ENCODE measurements at places on chromosomes 2 and 18.

DNA sequence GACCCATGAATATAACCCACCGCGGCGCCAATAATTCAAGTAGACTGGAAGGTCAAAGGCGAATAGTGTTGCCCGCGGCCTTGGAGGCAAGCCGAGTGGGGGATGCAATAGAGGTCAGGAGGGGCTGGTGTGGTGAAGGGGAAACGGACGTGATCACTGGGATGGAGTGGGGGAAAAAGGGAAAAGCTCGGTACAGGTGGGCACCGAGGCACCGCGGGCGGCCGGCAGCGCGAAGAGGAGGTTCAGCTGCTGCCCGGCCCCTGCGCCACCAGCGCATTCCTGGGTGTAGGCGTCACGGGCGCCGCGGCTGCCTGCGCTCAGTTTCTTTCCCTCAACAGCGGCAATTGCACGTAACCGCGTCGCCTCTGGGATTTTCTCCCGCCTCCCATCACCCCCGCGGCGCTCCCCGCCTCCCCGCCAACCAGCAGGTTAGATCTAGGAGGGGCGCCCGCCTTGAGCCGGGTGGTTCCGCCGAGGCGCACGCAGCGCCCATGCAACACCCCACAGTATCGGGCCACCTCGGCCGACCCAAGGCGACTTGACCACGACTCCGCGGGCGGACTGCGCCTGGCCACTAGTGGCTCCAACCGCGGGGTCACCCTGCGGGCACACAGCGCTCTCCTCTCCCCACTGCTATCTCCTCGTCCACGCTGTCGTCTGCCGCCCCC, 1.5 kb downstream of the RND3 start:
- no peak for DNase-seq

DNA sequence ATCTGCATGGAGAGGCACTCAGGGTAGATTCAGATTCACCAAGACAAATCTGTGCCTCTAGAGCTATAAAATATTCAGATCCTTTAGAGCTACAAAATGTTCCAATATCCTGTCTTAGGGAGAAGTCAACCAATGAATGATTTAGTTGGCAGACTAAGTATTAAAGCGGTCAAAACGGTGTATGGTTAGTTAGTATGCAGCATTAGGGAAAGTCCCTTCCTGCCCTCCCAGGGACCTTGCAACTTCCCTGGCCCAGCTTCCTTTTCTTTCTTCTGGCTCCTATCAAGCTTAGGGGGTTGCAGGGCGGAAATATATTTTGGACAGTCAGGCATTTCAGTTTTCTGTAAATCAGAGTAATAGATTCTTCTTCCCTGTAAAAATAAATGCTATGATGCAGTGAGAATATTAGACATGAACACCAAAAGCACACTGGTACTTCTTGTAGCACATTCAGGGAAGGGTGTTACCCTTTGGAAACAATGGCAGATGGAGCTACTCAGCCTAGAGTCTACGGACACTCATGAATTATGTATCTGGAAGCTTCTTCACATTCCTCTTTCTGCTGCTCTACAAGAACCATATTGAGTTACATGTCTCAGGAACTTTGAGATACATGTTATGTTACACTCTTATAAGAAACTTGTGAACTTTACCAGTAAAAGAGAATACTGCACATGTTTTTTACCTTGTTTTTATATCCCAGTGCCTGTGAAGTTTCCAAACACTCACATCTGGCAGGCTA, 45.7 kb downstream of the CCDC93 start:
- DNase-seq: no peak

- no peak for DNase-seq
Measured at GRCh38 chr18:32299484-32299883, 109.6 kb downstream of the MEP1B start.

GRCh38 chr2:117523267-117523666, 291.2 kb upstream of the DDX18 start:
- DNase-seq: no peak

DNA sequence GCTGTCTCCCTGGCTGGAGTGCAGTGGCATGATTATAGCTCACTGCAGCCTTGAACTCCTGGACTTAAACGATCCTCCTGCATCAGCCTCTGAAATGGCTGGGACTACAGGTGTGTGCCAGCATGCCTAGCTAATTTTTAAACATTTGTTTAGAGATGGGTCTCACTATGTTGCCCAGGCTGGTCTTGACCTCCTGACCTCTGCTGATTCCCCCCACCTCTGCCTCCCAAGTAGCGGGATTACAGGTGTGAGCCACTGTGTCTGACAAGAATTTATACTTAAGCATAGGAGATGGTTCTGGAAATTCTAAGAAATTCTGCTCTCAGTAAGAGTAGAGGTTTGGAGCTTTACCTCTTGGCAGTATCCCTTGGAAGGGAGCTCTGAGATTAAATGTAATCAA, 18.2 kb downstream of the MTHFD2 start:
- no peak for DNase-seq

GRCh38 chr18:39555496-39555895, 1989.9 kb upstream of the CELF4 start:
- DNase-seq: no peak

DNA sequence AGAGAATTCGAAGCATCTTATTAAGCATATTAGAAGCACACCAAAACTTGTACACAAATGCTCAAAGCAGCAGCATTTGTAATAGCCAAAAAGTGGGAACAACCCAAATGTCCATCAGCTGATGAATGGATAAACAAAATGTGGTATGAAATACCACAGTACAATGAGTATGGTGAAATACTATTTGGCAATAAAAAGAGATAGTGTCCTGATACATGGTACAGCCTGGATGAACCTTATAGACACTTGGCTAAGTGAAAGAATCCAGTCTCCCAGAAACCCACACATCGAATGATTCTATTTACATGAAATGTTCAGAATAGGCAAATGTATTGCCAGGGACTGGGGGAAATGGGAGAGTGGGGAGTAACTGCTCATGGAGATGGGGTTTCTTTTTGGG, 3.0 kb downstream of the SPATA3 start:
- DNase-seq: no peak

GRCh38 chr2:181907057-181907456, 15.5 kb downstream of the ITPRID2 start:
- DNase-seq: no peak

GRCh38 chr2:231708773-231709635, 679 bp downstream of the PTMA start:
- peak; percentile 37 for DNase-seq

DNA sequence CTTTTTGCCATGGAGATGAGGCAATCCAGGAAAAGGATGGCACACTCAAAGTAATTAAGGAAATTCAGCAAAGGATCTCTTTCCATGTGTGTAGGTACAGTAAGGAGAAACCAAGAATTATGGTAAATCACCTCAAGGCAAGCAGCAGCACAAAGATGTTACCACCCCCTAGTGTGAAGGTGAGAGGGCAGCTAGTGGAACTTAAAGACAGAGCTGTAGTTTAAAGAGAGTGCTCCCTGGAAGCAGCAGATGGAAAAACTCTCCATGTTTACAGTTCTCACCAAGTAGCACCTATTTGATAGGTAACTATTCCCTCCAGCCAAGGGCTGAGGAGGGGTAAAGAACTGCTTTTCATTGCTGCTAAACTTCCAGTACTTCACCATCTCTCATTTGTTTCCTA, 860.4 kb upstream of the CRIM1 start:
- DNase-seq: no peak

GRCh38 chr2:38797250-38797676, 19.3 kb downstream of the GEMIN6 start:
- no peak for DNase-seq

- no peak for DNase-seq
Measured at GRCh38 chr18:26008096-26008495, 82.3 kb downstream of the SS18 start.

DNA sequence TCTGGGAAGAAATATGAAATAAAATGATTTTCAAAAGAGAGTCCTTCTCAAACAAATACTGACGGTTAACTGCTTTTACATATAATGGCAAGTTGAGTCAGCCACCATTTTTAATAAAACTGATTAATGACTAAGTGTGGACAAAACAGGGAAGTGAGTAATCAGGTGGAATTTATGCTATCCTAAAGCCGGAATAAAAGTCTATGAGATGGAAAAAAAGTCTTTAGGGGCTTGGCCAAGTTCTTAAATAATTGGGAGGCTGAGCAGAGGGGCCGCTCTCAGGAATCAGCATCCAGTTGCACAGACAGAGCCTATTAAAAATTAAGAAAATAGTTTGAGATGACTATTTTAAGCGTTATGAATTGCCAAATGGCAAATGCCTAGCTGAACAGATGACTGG, 58.6 kb upstream of the AFF3 start:
- no peak for DNase-seq

DNA sequence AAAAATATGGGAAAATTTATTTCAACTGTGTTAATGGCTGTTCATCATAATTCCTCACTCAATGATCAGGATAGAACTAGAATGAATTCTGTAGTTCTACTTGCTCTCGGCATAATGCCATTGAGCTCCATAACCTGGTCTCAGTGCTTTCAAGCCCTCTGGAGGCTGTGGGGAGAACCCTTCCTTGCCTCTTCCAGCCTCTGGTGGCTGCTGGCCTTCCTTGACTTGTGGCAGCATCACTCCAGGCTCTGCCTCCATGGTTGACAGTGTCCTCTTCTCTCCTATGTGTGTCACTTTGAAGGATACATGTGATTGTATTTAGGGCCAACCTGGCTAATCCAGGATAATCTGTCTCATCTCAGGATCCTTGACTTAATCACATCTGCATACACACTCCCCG, 26.9 kb upstream of the CABYR start:
- DNase-seq: no peak

GRCh38 chr2:153479573-153479972, 1.0 kb upstream of the RPRM start:
- no peak for DNase-seq

DNA sequence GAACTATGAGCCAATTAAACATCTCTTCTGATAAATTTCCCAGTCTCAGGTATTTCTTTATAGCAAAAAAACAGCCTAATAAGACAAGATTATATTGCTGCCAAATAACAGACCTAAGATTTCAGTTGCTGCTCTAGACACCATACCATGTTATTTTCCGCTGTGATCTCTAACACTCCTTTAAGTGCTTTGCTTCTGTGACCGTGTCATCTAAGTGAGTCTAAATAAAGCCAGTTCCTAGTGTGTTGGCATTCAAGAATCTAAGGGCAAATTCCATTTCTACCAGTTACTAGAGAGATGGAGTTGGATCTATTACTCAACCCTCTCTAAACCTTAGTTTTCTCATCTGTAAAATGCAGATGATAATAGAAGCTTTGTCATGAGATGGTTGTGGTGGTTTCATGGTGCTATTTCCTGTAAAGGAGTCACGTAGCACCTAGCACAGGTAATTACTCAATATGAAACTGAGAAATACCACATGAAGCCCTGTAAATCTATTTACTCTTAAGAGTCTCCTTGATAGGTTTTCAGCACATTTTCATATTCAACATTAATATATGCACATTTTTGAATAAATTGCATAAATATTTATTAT, 40.5 kb downstream of the SPHKAP start:
- DNase-seq: no peak

GRCh38 chr2:226831266-226831665, 4.6 kb upstream of the RHBDD1 start:
- DNase-seq: no peak

GRCh38 chr2:62460175-62460574, 45.8 kb downstream of the TMEM17 start:
- DNase-seq: no peak

GRCh38 chr2:157722580-157723234, 94.0 kb upstream of the ACVR1C start:
- no peak for DNase-seq

DNA sequence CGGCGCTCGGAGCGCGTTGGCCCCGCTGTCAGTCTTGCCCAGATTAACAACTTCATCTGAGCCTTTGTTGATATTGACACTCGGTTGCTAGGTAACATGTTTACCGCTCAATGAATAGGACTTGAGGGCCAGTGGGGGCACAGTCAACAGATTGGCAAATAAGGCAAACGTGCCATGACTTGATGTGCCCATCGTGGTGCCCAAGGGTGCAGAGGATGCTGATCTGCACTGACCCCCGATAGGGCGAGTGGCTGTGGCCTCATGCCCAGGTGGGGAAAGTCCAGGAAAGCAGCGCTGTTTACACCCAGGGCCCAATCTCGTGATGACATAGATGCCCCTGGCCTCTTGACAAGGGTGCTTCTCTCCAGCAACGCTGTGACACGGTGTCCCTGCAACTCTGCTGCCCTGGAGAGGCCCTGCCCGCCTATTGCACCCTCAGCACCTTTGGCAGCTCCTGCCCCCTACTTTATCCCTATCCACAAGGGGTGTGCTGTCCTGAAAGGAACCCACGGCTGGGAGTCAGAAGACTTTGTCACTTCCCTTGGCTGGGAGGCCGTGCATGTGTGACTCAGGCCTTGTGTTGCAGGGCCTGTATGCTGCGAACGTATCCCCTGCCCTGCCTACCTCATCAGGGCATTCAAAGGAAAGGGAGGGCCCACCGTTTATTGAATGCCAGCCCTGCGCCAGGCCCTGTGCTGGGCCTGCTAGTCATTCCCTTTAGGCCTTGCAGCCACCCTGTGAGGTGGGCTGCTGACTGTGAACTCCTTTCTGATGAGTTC, 158.0 kb downstream of the INHBB start:
- no peak for DNase-seq

DNA sequence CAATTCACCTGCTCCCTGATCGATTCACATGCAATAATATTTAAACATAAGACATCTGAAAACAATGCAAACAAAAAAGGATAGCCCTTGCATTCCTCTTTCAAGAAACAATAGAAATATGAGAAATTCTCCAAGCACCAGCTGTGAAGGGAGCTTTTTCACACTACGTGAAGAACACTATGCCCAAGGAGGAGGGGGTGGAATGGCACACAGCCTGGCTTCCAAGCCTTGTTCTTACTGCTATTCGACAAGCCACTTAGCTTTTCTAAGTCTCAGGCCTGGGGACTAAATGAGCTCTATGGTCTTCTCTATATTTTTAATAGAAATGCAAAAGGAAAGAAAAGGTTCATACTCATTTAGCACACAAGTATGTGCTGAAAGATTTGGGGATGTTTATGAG, 92.2 kb upstream of the CHRNA1 start:
- no peak for DNase-seq

DNA sequence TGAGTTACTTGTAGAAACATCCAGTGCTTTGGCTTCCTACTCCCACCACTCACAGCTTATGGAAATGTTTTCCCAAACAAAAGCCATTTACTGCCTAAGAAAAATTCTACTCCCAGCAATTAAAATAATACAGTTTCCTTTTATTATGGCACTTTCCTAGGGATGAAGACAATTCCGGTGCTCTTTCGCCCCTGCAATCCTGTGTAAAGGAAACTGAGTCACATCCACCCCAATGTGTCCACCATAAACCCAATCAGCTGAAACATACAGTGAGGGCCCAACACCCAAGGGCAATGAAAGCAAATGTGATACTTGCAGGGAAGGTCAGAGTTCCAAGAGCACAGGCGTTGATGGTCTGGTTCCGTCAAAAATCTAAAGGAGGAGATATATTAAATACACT, 62.0 kb upstream of the ST3GAL5 start:
- DNase-seq: no peak

DNA sequence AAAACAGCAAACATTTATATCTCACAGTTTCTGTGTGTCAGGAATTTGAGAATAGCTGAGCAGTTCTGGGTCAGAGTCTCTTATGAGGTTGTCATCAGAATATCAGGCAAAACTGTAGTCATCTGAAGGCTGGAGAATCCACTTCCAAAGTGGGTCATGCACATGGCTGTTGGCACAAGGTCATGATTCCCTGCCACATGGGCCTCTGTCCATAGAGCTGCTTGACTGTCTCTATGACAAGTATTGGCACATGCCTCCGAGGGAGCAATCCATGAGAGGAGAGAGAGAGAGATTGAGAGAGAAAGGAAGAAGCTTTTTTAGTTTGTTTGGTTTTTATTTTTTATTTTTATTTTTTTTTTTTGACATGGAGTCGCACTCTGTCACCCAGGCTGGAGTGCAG, 101.8 kb upstream of the DDX18 start:
- no peak for DNase-seq

- no peak for DNase-seq
Measured at GRCh38 chr2:175620106-175620505, 382.0 kb downstream of the LNPK start.
